ENCODE measurements at places on chromosomes 4 and X.

DNA sequence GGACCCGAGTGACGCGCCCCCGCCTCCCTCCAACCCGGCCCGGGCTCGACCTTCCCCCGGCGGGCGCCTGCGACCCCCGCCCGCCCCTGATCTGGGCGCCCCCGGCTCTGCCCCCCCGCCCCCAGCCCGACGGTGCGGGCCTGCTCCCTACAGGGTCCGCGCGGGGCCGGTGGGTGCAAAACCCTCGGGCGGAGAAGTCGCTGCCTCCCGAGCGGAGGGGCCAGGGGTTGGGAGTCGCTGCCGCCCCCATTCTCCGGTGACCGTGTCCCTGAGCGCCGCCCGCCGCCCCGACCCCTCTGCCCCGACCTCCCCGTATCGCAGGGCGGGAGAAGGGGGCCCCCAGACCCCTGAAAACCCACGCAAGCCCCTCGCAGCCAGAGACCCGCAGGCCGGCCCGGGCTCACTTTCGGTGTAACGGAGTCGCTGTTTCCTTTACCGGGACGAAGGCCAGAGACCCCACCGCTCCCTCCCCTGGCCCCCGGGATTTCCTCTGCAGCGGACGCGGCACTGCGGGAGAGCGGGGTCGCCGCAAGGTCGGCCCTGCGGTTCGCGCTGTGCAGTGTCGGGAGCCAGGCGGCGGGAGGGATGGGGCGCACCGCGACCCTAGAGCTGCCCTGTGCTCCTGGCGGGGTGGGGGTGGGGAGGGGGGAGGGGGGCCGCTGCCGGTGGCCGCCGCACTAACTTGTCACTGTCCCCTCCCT, 729 bp upstream of the CPLX1 start:
- no peak for DNase-seq

- DNase-seq: no peak
These were observed 5.5 kb upstream of the XAGE2 start for GRCh38 chrX:52363247-52363883.

DNA sequence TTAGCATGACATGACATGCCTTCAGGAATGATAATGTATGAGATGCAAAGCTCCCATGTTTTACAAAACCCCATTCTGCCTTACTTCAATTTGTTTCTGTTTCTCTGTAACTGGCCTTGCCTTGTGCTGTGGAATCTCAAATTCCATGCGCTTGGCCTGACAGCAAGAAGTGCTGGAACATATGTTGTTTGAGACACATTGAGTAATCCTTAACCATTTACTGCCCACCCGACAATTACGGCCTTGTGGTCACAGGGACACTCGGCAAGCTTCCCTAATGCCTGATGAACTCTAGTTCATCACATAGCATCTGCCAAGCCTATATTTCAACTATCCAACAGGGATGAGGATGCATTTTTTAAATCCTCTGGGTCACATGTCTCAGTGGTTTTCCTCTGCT, 226.4 kb upstream of the CASK start:
- DNase-seq: no peak

- DNase-seq: no peak
These were observed 889 bp downstream of the MGARP start for GRCh38 chr4:139278912-139279759.

GRCh38 chrX:33138677-33139249, 72.6 kb downstream of the DMD start:
- DNase-seq: no peak

GRCh38 chr4:15084780-15085179, 82.5 kb downstream of the CPEB2 start:
- no peak for DNase-seq

GRCh38 chr4:86011117-86011516, 348.7 kb downstream of the MAPK10 start:
- DNase-seq: no peak

GRCh38 chrX:103722505-103722904, 11.8 kb downstream of the TMEM31 start:
- no peak for DNase-seq
